ENCODE measurements at places on chromosomes 1 and 21.

DNA sequence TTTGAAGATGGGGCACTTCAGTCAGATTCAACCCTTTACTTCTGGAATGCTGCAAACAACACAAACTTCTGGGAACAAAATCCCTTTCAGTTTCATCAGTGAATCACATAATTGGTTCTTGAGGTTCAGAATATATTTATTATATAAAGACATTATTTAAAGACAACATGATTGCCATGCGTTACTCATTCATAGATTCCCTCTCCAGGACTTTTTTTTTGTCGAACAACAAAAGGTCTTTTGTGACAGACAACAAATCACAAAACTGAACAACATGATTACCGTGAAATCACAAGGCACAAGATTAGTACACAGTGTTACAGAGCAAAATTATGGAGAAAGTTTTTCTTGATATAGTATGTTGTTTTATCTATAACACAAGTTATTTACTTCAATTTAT is 1815.0 kb downstream of the NCAM2 start:
- DNase-seq, result no peak

DNA sequence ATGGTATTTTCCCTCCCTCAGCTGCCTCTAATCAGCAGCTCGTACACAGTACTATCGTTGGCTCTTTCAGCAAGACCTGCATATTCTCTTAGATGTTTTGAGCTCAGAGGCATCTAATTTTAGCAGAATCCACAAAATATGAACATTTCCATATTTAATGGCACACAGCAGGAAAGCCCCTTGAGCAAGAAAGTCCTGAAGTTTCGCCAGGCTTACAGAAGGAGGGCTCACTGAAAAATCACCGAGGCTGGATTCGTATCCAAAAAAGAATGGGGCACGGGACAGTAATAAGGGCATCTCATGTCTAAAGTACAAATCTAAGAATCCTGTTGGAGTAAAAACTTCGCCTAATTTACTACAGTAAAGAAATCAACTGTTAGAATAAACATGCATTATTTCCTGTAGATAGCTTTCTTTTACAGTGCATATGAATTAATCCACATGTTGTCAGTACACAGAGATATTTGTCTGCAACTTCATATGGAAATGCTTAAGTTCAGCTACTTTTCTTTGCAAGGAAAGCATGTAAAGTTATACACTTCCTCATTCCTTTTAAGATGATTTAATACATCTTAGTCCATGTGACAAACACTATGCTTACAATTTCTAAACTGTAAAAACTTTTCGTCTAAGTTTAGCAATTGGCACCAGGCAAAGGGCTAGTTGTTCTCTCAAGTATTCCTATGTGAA is 1205.3 kb upstream of the ADGRL4 start:
- no peak for DNase-seq

DNA sequence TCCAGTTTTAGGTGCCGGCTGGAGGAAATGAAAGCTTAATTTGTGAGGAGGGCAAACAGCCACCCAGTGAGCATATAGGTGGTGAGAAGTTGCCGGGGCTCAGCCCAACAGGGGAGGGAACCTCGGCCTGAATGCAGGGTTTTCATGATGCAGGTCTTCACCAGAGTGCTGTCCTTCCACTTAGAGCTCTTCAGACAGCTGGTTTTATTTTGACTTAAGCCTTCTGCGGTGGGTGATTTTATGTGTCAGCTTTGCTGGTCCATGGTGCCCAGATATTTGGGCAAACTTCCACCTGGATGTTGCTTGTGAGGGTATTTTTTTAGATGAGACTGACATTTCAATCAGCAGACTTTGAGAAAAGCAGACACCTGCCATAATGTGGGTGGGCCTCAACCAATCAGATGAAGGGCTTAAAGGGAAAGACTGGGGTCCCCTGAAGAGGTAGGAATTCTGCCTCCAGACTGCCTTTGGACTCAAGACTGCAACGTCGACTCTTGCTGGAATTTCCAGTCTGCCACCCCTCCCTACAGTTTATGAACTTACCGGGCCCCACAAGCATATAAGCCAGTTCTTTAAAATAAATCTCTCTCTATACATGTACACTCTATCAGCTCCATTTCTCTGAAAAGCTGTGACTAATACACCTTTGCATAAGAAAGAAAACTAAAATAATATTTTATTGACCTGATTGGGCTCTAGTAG is 72.8 kb downstream of the RHOU start:
- DNase-seq, result no peak

- DNase-seq, result no peak
These were observed 67.6 kb downstream of the TBX19 start for GRCh38 chr1:168348146-168348709.

DNA sequence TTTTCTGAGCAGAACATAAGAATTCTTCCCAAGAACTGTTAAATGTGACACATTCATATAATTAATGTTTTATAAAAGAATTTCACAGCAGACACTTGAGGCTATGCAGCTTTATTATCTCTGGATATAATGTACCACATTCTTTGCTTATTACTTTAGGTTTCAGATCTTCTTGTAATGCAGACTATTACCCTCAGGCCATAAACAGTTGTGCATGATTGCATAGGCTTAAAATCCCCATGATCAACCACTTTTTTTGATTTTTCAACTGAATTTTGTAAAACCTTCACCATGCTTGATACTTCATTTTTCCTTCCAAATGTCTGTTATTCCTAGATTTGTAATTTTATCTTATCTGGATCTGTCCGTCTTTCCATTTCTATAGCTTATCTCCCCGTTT is 1355.7 kb downstream of the BRINP3 start:
- DNase-seq, result no peak

All from effector memory CD8-positive, alpha-beta T cell (primary cell).